ENCODE measurements at places on chromosomes 6 and 20.

- no peak for DNase-seq
Observed at GRCh38 chr6:11141295-11141694, 29.8 kb upstream of the ERVFRD-1 start.

DNA sequence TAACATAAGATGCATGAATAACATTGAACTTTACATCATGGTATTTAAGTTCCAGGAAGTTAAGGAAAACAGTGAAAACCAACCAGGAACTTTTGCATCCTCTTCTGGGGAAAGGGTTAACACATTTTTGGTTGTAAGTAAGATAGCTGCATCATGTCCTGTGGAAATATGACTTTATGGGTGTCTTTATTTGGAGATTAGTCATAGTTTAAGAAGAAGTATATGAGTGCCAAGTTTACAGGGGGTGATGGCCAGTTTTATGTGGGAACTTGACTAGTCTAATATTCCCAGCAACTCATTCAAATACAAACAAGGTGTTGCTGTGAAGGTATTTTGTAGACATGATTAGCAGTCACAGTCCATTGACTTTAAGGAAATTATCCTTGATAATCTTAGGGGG, 78.0 kb downstream of the PDE10A start:
- DNase-seq = no peak

DNA sequence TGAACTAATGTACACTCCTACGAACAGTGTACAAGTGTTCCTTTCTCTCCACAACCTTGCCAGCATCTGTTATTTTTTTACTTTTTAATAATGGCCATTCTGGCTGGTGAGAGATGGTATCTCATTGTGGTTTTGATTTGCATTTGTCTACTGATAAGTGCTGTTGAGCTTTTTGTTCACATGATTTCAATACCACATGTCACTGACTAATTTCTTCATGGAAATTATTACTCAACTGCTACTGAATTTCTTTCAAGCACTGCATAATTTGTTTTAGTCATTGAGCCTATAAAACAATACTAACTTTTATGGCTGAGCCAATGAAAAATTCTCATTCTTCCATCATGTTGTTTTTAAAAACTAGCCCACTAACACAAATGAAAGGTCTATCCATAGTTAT, 115.4 kb downstream of the FRK start:
- no peak for DNase-seq

DNA sequence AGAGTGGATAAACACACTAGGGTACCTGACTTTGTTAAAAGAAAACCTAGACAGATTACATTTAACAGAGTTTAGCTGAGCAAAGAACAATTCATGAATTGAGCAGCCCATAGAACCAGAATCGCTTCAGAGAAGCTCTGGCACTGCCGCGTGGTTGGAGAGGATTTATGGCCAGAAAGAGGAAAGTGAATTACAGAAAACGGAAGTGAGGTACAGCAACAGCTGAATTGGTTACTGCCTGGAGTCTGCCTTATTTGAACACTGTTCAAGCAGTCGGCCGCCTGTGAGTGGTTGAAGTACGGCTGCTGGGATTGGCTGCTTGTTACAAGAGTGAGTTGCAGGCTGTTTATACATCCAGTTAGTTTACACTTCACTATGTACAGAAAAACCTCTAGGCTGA, 253.8 kb upstream of the CDYL start:
- no peak for DNase-seq

DNA sequence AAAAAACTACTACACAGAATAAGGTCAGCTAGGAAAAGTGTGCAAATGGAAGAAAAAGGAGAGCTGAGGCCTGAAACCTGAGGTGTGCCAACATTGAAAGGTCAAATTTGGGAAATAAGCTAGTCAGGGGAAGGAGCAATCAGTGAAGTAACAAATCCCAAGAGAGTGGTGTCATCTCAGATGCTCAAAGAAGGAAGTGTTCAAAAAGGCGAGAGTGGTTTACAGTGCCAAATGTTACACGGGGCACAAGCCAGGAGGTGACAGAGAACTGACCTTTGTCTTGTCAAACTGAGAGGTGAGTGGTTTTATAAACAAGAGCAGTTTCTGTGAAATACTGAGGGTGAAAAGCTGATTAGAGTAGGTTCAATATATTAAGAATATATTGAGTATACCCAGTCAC, 83.0 kb upstream of the TCF21 start:
- no peak for DNase-seq
